DMS 273 treated with DMSO at 0.1 percent for 48 hours (cell line): ENCODE measurements at places on chromosomes 4 and X.

GRCh38 chr4:152961773-152962115 lies 25.6 kb downstream of the FHDC1 start:
- no peak for DNase-seq

GRCh38 chr4:1381181-1381621 lies 25.0 kb downstream of the NKX1-1 start:
- DNase-seq: no peak

- no peak for DNase-seq
Measured at GRCh38 chr4:26573389-26573794, 10.5 kb upstream of the TBC1D19 start.

GRCh38 chrX:18941896-18942295 lies 42.0 kb downstream of the PHKA2 start:
- no peak for DNase-seq

GRCh38 chr4:86011117-86011516 lies 348.7 kb downstream of the MAPK10 start:
- no peak for DNase-seq

DNA sequence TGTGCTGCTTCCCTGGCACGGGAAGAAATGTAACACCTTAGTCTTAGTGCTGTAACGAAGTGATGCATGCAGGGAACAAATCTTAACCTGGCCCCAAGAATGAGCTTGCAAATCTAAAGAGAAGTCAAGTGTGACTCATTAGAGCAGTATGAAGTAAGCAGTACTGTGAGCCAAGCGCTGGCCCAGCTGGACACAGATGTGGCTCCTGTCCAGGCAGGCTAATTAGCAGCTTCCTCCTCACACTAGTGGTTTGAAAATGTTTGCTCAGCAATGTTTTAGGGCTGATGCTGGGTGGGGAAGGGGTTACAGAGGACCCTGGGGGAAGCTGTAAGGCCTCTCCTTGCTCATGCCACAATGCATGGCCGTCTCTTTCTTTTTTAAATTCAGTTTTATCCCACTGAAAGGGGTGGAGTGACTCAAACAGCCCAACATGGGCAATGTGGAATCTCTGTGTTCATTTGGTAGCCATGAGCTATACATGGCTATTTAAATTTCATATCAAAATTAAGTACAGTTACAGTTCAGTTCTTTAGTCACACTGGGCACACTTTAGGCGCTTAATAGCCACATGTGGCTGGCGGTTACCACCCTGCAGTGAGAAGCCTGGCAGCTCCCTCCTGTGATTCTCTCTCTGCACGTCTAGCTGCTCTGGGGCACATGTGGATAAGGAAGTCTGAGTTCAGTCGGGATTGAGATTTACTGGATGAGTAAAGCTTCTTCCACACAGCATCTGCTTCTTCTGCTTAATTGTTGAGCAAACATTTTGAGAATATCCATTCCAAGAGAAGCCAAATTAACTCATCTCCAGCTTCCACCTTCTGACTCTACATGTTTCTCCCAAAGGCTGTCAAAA lies 48.8 kb downstream of the MAP7D2 start:
- DNase-seq: peak; percentile 12

DNA sequence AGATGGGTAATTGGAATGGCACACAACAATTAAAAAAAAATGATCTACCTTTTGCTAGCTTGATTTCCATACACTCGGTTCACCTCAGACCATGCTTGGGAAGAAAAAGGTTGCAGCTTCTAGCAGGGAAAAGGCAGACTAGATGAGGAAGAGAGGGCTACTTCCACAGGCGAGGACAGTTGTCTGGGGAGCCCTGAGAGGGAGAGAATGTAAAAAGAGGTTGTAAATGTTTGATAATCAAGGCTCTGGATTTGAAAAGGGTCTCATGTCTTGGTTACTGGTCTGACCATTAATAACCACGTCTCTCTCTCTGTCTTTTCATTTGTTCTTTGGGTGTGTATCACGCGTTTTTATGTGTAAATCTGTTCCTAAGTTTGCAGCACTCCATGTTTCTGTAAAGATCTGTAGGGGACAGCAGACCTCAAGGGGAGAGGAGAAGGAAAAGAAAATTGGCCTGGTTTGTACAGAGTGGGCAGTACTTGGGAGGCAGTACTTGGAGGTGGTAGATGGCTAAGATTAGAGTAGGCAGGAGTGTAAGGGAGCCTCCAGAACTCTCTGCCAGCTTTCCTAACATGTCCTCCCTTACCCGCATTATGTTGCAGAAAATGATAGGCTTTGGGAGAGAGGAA lies 750 bp downstream of the ARMCX5 start:
- no peak for DNase-seq

DNA sequence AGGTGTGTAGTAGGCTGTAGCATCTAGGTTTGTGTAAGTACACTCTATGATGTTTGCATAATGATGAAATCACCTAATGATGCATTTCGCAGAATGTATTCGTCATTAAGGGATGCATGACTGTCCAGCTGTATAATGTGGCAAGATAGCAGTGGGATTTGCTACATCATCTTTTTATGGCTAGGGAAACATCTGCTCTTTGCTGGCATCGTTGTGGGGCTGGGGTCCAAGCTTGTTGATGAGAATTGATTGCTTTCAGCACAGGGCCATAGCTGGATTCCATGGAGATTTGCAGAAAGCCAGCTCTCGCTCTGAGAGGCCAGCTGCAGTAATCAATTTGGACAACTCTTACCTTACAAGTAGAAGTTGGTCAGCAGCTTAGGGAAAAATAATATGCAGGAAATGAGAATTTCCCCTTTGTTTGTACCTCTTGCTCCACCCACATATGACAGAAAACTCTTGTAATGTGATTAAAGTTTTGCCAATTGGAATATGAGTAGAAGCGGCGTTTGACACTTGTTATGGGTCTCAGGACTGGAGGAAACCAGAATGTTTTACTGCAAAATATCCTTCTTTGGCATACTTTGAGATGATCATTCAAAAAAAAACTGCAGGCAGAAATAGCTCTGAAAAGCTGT lies 310.5 kb downstream of the RAPGEF2 start:
- no peak for DNase-seq

DNA sequence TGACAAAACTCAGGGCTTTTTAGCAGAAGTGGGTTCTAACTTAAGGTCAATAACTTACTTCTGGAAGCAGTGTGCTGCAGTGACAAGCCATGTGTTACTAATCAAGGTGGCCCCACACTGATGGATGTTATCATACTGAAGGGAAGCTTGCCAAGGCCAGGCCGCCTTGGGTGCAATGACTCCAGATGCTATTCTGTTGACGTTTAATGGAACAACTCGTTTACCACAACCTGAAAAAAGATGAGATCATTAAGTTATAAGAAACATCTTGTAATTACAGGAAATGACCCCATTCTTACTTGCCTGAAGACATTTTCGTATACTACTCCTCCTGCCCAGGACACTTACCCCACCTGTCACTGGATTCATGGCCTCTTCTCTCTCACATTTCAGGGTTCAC lies 38.9 kb upstream of the TMPRSS11D start:
- no peak for DNase-seq

DNA sequence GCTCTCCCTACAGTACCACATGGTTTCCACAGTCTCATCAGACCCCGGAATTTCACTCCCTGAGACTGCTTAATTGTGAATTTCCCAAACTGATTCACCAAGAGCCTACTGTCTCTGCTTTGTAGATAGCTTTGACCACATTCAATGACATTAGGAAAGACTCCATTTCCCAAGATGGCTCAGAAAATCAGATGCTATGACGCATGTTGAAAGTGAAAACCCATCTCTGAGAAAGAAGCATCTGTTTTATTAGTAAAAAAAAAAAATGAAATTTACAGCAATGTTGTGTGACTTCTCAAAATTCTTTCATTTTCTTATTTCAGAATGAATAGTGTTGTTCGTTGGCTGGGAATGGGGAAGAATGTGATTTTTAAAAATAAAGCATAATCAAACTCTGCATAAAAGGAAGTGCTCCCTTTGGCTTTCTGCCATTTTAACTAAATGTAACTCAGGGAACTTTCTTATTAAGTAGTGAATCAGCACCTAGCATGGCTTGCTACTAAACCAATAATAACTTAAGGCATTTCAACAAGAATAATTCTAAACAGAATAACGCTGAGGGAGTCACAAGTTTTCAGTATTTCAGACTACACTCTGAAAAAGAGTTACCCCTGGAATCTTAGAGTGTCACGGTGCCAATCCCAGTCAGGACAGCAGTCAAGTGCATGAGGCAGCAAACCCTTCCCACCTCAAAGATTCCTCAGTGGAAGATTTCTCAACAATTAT lies 97.4 kb upstream of the MYOZ2 start:
- no peak for DNase-seq

DNA sequence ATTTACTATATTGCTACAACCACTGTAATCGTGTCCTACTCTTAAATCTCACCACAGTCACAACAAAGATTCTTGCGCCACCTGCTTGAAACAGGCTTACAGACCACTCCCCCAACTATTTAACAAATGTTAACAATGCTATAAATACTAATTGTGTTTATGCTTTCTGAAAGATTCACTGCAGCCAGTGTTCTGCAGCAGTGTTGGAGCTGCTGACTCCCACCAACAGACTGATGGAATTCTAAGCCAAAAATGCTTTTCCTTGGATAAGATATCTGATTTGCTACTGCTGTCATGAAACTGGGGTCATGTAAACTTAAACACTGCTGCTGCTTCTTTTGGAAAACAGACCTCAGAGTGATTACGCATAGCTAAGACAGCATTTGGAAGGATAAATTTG lies 244.2 kb upstream of the MAB21L2 start:
- DNase-seq: no peak

- DNase-seq: no peak
Measured at GRCh38 chr4:53494851-53495250, 96.4 kb downstream of the LNX1 start.

DNA sequence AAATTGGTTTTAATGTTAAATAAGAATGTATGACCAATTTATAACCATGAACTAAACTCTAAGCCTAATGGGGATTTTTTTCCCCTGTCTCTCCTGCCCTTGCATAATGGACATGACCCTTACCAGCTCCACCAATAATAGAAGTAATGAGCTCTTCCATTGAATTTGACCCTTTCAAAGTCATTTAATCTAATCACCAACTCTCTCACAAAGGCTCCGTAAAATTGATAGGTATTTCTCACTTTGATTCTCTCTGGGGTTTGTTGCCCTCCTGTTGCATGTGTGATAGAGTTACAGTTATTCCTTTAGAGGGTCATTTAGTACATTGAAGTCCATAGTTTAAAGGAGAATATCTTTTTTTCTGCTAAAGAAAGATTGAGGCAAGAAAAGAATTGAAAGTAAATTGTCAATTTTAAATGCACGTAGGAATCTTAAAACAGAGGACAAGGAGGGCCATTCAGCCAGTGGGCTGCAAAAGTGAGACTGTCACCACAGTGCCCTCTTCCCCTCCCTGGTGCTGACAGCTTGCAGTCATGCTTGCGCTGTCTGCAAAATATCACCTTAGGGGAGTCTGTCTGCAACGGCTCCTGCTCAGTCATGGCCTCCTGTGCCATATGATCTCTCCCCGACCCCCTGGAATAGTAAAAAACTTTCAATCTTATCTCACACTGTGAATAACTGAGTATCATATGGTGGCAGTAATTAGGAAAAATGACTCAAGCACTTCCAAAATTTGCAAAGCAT lies 307.5 kb upstream of the GNPDA2 start:
- DNase-seq: no peak

- peak; percentile 27 for DNase-seq
Measured at GRCh38 chr4:183240581-183241321, 79.3 kb downstream of the CLDN22 start.

GRCh38 chr4:111066887-111067286 lies 444.0 kb upstream of the PITX2 start:
- DNase-seq: no peak

DNA sequence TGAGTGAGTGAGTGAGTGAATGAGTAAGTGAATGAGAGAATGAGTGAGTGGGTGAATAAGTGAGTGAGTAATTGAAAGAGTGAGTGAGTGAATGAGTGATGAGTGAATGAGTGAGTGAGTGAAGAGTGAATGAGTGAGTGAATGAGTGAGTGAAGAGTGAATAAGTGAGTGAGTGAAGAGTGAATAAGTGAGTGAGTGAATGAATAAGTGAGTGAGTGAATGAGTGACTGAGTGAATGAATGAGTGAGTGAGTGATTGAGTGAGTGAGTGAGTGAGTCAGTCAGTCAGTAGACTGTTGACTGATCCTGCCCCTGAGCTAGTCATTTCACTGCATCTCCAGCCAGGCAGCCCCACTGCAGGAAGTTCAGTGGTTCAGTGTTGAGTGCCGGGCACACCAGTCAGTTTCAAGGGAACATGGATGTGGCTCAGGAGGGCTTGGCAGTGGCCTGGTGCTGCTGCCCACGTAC lies 228.4 kb upstream of the PSAPL1 start:
- no peak for DNase-seq

DNA sequence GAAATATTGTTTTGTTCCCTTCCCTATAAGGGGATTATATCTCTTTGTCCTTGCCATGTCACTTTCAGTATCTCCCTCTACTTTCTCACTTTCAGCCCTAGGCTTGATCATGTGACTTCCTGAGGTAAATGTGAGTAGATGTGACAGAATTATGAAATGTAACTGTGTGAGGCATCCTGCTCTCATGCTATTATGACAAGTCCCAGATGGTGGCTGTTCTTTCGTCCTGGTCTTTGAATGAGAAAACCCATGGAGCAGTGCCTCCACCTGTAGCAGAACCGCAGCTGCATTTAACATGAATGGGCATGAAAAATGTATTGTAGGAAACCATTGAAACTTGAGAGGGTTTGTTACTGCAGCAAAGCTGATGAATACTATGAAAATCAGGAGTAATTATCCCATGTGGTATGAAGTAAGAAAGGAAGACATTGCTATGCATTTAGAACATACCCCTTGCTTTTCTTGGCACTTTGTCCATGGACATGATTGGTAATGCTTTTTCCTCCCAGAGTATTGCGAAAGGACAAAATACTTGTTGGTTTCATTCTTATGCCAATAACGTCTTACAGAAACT lies 202.2 kb upstream of the GPRIN3 start:
- DNase-seq: no peak

GRCh38 chrX:9493936-9494335 lies 29.1 kb downstream of the TBL1X start:
- DNase-seq: no peak

DNA sequence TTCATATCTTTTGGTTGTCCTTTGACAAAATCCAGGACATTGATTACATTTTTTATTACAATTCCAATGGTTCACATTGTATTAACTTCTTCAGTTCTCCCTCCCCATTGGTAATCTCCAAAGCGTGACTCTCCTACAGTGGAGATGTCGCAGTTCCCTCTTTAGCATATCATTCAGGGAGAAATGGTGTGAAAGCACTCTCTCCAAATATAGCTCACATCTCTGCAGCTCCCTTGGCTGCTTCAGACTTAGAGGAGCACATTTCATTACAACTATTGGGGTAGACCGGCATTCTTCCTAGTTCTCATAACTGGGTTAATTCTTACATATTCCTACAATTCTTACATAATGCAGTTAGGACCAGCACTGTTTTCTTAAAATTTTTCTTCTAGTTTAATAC lies 25.3 kb downstream of the RNF150 start:
- no peak for DNase-seq

- no peak for DNase-seq
Measured at GRCh38 chr4:126790633-126791032, 842.1 kb upstream of the INTU start.

- no peak for DNase-seq
Measured at GRCh38 chrX:75038925-75039324, 113.7 kb upstream of the NEXMIF start.
